ENCODE measurements at places on chromosomes 6 and 20.

- no peak for DNase-seq
Observed at GRCh38 chr6:137910424-137910834, 43.4 kb downstream of the TNFAIP3 start.

DNA sequence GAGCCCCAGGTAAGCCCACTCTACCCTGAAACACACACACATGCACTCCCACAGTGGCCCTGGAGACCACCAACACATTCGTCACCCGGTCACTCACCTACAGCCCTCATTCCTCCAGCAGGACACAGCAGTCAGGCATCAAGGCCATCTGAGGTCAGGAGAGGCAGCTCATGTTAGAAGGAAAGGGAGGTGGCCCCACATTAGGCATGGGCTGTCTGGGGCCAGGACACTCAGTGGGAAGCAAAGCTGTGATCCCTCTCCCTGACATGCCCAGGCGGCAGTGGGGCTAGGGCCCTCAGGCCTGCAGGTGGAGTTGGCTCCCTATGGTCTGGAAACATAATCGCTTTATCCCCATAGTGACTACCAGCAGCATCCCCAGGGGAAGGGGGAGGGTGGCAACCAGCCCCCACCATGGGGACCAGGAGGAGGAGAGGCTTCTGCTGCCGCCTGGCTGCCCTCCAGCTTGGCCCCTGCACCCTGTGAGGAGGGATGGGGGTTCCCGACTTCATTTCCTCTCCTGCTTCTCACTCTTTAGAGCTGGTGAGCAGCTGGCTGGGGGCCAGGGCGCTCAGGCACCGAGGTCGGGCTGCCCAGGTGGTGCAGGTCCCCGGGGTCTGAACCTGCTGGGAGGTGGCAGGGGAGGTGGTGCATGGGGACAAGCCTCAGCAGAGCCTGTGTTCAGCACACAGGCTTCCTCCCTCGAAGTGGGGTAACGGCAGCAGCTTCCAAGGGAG, 76.6 kb upstream of the CST7 start:
- DNase-seq, result no peak

- no peak for DNase-seq
Observed at GRCh38 chr20:58875541-58876134, 23.1 kb downstream of the GNAS start.

DNA sequence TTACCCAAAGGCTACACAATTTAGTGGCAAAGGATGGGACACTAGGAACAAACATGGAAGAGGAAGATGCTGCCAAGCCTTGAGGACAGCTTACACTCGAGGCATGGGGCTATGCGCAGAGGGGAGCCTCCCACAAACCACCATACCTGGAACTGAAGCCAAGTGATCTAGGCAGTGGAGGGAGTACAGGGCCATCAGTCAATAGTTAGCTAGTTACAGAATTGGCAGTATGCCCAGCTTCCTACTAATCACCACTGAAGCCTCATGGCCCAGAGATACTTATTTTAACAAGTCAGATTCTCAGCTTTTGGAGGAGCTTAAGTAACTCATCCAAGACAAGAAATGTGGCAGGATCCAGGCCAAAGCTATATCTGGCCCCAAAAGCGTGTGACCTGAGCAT, 226.6 kb upstream of the MOCS1 start:
- no peak for DNase-seq

DNA sequence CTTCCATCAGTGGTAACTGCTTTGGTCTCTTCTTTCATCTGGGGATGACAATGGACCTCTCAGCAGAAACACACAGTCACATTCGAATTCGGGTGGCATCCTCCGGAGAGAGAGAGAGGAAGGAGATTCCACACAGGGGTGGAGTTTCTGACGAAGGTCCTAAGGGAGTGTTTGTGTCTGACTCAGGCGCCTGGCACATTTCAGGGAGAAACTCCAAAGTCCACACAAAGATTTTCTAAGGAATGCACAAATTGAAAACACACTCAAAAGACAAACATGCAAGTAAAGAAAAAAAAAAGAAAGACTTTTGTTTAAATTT, 6.1 kb downstream of the EDN1 start:
- no peak for DNase-seq

GRCh38 chr6:137492289-137493217, 1.6 kb downstream of the OLIG3 start:
- DNase-seq, result no peak

GRCh38 chr20:48921883-48922820, 641 bp downstream of the ARFGEF2 start:
- peak; percentile 55 for DNase-seq

- no peak for DNase-seq
Observed at GRCh38 chr6:48817333-48818051, 645.6 kb downstream of the MMUT start.

GRCh38 chr6:46528961-46529750, 37.9 kb upstream of the RCAN2 start:
- DNase-seq, result no peak

DNA sequence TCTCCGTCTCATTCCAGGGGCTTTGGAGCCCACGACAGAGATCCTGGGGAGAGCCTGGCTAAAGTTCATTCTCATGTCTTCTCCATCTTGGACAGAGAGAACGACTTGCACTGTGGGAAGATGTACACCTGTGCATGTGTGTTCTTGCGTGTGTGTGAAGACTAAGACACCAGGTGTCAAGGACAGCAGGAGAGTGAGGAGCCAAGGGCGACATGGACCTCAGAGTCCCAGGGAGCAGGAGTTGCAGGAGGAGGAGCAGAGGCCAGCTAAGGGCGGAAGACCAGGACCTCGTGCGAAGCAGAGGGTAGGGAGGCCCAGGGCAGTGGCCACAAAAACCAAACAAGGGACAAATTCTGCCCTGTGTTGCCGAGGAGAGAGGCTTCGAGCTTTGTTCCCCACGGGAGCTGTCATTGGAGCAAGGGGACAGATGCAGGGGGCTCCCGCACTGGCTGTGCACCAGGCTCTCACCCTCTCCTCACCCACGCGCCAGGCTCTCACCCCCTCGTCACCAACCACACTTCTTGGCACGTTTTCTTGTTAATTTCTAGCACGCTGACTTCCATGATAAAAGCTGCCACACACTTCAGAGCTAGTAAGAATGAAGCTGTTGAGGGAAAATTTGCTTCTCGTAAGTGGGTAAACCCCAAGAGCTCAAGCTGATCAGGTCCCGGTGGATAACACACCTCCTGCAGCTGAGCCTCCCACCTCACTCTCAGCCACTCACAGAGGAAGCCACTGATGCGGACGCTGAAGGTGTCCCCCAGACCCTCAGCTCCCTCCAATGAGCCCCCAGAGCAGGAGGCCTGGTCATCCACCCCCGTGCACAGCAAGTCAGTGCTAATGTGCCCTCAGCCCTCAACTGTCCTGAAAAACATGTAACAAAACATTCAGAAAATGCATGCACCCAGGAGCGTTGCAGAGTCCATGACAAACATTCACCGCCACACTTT, 62.6 kb downstream of the DLL1 start:
- no peak for DNase-seq

DNA sequence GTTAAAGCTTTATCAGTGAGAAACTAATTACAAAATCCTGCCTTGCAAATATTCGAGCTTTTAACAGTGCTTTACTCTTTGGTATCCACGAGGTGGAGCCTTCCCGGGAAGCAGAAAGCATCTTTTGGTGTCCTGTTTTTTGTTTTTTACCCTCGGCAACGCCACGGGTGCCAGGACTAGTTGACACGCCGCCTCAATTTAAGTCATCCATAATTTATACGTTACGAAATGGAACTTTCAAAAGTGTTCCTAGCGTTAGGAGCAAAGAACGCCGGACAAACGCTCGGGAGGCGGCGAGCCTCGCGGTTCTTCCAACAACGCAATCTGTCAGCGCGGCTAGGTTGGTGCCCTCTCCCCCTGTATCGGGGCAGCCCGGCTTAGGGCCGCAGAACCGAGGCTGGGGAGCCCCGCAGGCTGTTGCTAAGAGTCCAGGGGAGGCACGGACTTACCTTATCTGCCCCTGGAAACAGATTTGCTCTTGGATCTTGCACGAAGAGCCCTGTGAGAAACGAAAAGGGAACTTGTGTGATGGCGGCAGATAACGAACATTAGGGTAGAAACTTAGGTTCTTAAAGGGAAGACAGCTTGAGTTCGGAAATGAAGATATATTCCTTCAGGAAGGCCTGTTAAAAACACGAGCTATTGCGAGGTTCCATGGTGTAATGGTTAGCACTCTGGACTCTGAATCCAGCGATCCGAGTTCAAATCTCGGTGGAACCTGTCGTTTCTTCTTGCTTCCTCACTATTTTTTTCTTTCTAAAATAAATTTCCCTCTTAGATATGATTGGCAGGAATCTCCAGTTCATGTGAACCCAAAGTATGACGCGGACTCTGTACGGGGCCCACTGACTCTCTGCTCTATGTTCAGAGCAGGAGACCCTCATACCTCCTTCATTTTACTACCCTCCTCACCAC, 46.2 kb upstream of the ZNF184 start:
- peak; percentile 67 for DNase-seq

DNA sequence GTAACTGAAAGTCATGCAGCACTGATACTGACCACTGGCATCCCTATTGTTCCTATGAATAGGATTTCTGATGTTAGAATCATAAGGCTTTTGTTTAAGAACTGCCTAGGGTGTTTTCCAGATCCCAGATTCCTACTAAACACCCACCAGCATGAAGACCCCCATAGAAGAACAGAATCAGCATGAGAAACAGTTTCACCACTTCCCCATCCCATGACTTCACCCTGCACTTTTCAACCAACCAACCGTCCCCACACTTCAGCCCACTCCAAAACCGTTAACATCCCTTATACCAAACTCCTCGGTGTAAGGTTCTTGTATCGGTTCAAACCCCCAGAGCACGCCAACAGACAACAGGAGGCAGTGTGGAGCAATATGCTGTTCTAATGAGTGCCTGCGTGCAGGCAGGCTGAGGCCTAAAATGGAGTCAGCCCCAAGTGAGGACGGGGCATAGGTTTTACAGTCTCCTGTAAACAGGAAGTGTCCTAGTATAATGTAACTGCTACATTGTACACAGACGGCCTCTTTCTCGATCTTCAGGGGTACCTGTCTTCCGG, 11.4 kb upstream of the SSTR4 start:
- DNase-seq, result peak; percentile 51

DNA sequence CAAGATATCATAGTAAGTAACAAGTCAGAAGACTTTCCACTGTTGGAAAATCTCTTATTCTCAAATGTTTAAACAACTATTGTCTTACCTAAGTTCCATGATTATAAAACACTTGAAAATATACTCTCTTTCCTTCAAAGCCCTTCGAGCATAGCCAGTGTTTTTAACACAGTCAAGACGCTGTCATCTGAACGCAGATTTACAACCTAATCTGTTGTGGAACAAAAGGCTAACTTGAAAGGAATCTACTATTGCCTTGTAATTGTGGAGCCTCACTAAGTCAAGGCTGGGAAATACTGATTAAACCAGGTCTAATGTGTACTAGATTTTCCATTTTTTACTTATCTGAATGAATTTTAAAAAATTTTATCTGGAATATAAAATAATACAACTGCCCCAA, 205.8 kb downstream of the TRDN start:
- no peak for DNase-seq
